Esophagus mucosa (tissue), 1 donor: ENCODE measurements at places on chromosomes 16 and 17. TPM values are rescaled to one million over a fixed set of nuclear protein-coding genes. Genes with fewer than 3 reads are reported as not detected.

DNA sequence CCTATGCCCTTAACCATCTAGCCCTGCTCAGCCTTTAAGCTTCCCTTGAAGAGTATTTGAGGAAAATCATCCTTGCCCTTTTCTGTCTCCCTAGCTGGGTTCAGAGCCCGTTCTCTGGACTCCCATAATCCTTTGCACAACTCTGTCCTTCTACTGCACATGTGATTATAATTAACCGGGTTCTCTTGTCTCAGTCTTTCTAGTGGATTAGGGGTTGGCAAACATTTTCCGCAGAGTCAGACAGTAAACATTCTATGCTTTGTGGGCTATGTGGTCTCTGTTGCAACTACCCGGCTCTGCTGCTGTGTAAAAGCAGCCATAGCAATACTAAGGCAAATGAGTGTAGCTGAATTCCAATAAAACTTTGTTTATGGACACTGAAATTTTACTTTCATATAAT lies 80.0 kb downstream of the CDRT15 start:
- no peak for ATAC-seq

DNA sequence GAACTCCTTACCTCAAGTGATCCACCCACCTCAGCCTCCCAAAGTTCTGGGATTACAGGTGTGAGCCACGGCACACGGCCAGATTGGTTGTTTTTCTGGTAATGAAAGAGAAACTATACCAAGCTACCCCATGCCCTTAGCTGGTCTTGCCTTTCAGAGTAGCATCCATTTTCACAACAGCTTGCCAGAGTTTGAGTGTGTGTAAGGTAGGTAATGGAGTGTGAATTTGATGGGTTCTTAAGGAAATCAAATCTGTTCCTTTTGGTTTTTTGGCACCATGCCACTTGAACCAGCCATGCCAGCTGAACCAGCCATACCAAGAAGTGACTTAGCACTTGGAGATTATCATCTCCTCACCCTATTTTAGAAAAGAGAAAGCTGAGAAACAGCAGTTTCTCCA lies 5.1 kb downstream of the CALCOCO2 start:
- peak; percentile 65 for ATAC-seq

ICAM2 gene
- 3.5 TPM for total RNA-seq

DNA sequence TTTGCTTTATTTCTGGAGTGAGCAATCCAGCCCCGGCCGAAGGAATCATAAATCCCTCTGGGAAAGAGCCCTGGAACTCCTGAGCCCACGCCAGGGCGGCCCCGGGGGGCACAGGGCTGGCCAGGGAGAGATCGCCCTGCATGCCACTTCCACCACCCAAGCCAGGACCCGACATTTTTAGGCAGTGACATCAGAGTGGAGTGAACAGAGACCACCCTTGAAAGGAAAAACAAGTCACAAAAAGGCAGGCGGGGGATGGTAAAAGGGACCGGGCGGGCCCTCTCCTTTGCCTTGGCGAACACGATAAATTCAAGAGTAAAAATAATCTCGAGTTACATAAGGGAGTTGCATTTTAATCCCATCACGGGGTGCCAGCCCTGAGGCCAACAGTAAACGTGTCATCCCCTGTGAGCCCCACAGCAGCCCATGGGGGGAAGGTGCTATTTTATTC lies 284.1 kb downstream of the C16orf95 start:
- ATAC-seq = no peak

DNA sequence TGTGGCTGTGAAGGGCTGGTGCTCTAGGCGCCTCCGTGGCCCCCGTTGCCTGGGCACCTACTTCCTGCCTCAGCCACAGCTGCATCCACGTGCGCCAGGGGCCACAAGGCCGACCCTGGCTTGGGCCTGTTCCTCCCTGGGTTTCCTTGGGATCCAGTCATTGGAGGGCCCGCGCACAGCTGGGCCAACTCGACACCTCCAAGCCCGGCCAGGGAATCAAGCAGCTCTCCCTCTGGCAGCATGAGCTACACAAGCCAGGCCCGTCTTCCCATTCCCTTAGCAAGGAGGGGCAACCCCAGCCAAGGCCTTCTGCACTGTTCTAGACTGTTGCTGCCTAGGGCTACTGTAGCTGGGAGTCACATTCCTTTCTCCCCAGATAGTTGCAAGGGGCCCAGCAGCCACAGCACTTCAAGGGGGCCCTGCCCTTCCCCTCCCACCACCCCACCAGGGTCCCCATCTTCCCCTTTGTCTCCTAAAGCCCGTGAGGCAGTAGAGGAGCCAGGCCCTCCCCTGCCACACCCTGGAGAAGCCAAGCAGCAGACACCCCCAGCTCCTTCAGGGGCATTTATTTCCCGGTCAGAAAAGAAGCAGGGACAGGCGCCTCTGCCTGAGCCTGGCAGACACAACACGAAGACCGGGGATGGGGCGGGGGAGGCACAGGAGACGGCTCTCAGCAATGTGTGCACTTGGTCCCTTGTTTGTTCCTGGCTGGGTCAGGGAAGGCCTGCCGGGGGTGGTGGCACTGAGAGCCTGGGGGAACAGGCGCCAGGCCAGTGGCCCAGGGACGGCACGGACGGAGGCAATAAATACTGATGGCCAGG lies 3.8 kb downstream of the ARHGDIA start:
- ATAC-seq = peak; percentile 0

- ATAC-seq = no peak
These were observed 137.9 kb downstream of the CDH11 start for GRCh38 chr16:64983963-64984362.
